ENCODE measurements at places on chromosomes 4 and X. TPM values are rescaled to one million over a fixed set of nuclear protein-coding genes. Genes with fewer than 3 reads are reported as not detected.

Gene ZNF157
- total RNA-seq: 0.11 TPM

Gene NWD2
- total RNA-seq: not detected

Gene POLA1
- 8.7 TPM for total RNA-seq

Gene PGRMC2
- total RNA-seq: 61.9 TPM

Gene PCDH10
- 0.48 TPM for total RNA-seq

Gene GC
- total RNA-seq: not detected

Gene PIR
- 15.7 TPM for total RNA-seq

Gene DCK
- 7.1 TPM for total RNA-seq

Gene RNF128
- total RNA-seq: 0.32 TPM

Gene NDUFB11
- 109 TPM for total RNA-seq

Gene SH3D19
- 142 TPM for total RNA-seq

Gene ESX1
- not detected for total RNA-seq

Gene CSN1S1
- total RNA-seq: not detected

Gene GPRASP2
- total RNA-seq: 17.7 TPM

Gene SYTL5
- 4.5 TPM for total RNA-seq

Gene CT45A1
- total RNA-seq: not detected

Gene KLB
- total RNA-seq: 0.05 TPM

Gene CT45A3
- total RNA-seq: not detected

Gene AR
- total RNA-seq: 12.7 TPM

Gene LANCL3
- total RNA-seq: 0.75 TPM

Gene PF4V1
- total RNA-seq: not detected

Gene FAM200B
- 21.6 TPM for total RNA-seq

Gene FGD1
- total RNA-seq: 8.0 TPM

Gene C4orf51
- total RNA-seq: not detected

Gene KLHL13
- total RNA-seq: 15.5 TPM

Gene RASGEF1B
- total RNA-seq: 2.4 TPM

Gene CT45A2
- not detected for total RNA-seq

Gene RAB33A
- total RNA-seq: 1.2 TPM

Gene PIN4
- 8.5 TPM for total RNA-seq

Gene USP17L24
- total RNA-seq: not detected

Gene EGF
- total RNA-seq: 11.7 TPM

Gene STPG2
- total RNA-seq: 0.19 TPM

Measured in cardiac septum (tissue), 1 donor.